CD8-positive, alpha-beta memory T cell (primary cell): ENCODE measurements at places on chromosomes 6 and 20.

DNA sequence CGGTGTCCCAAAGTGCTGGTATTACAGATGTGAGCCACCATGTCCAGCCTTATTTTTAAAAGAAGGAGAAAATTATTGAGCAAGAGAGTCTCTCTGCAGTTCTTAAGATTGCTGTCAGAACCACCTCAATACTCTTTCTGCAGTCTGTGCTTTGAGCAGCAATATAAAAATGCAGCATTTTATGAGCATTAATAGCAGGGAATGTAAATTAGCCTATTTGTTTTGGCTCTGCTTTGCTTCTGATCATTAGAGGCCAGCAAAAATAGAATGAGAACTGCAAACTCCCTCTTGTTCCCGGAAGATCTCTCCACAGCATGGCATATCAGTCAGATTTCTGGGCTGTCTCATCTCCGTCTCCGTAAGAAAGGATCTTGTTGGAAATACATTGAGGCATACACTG is 35.8 kb downstream of the C6orf15 start:
- DNase-seq, result no peak

DNA sequence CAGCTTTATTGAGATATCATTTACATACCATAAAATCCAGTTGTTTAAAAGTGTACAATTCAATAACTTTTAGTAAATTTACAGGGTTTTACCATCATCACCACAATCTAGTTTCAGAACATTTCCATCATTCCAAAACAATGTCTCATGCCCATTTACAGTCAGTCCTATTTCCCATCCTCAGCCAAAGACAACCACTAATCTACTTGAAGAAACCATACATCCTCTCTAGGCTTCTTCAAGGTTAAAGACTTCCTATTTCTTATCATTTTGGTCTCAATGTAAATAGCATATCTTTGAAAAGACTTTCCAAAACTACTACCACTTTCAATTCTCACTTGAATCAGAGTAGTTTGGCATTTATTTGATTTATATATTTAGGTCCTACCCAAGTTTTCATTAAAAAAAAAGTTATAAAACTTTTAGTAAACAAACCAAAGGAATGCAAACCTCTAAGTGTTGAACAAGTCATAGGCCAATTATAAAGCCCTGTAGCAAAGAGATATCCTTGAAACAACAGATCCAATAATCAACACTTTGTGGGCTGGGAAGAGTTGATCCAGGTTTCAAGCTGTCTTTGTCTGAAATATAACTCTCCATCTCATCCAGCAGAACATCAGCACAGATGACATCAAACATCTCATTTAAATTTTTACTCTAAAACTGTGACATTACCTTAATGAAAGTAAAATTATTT is 211.3 kb upstream of the RUNX2 start:
- DNase-seq, result no peak

GRCh38 chr6:35318196-35319171 is 20.9 kb downstream of the DEF6 start:
- no peak for DNase-seq

GRCh38 chr6:24147511-24148153 is 21.6 kb downstream of the NRSN1 start:
- no peak for DNase-seq

- DNase-seq, result no peak
Observed at GRCh38 chr20:1952737-1953530, 40.9 kb downstream of the PDYN start.

DNA sequence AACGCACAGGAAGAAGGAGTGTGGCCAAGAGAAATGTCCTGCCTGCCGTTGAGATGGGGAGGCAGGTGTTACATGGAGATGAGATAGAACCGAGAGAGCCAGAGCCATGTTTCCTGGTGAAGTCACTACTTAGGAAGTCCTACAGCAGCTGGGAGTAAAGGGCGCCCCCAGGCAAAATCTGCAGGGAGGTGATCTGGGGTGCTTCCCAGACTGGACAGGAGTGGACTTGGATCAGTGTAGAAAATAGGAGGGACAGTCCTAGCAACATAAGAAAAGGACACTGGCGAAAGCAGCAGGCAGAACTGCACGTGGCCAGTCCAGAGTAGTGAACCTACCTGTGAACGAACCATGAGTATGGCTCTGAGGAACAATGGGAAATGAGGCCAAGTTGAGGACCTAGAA is 85.3 kb downstream of the CD164 start:
- DNase-seq, result no peak

GRCh38 chr6:47235964-47236760 is 73.5 kb downstream of the TNFRSF21 start:
- DNase-seq, result no peak
